ENCODE measurements at places on chromosomes 16 and 17. TPM values are rescaled to one million over a fixed set of nuclear protein-coding genes. Genes with fewer than 3 reads are reported as not detected.
A peak's percentile ranks its signal among the peaks of the same experiment; 100 is the strongest.

Gene NDE1
- polyA plus RNA-seq: 26.4 TPM

Gene CCDC102A
- 8.5 TPM for polyA plus RNA-seq

Gene VAT1L
- polyA plus RNA-seq: not detected

Gene CHST6
- 0.38 TPM for polyA plus RNA-seq

Gene CACNA1G
- polyA plus RNA-seq: 9.0 TPM

Gene FAM83G
- 19.8 TPM for polyA plus RNA-seq

DNA sequence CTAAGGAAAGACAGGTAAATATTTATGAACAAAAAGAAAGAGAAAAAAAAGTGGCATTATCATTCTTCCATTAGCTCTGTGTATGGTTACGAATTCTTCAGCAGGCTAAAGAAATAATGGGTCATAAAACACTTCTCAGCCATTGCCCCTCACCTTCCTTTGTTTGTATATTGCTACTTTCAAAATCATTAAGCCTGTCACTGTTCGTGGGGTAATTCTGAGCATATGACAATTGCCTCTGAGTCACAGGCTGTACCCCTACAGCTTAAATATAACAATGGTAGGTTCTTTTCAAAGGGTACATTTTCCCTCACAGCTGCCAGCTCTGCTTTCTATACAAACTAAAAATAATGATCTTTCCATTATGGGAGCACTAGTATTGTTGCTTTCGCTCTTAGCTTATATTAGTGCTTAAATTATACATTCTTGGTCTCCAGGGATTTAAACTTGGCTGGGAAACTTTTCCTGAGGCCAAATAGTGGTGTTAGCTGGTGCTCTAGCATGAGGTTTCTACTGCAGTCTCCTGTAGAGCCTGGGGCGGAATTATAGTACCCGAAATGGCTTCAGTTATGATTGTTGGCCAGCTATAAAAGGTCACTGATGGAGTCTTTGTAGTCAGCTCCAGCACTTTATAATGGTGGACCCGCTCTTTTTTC is 74.7 kb upstream of the CDH11 start:
- no peak for DNase-seq

DNA sequence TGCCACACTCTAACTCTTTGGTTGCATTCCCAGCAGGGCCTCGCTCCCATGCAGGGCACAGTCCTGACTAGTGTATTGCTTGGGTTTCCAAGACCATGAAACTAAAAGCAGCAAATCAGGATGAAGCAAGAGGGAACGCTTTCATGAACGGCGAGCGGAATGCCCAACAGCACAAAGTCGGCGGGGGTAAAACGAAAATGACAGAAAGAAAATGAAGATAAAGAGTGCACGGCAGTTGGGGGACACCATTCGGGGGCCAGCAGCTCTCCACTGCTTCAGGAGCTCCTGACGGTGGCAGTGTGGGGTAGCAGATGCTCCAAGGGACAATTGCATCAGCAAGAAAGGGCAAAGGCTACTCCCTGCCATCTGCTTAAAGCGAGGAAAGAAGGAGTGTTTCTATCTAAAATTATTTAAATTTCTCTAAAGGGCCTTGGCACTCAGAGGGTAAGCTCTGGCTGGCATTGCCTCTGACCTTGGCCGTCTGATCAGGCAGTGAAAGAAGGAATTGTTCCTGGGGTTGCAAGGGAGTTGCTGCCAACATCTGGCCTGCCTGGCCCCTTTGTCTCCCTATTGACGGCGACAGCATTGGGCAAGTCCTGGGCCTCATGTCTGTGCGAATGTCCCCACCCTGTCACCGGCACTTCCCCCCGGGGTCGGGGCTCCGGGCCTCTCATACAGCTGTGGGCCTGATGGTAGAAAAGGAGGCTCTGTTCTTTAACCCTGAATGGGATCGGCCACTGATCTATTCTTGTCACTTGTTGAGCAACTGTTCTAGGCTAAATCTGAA is 138.2 kb downstream of the CMIP start:
- DNase-seq: no peak

GRCh38 chr16:29991571-29991904 is 3.9 kb downstream of the HIRIP3 start:
- DNase-seq: no peak

DNA sequence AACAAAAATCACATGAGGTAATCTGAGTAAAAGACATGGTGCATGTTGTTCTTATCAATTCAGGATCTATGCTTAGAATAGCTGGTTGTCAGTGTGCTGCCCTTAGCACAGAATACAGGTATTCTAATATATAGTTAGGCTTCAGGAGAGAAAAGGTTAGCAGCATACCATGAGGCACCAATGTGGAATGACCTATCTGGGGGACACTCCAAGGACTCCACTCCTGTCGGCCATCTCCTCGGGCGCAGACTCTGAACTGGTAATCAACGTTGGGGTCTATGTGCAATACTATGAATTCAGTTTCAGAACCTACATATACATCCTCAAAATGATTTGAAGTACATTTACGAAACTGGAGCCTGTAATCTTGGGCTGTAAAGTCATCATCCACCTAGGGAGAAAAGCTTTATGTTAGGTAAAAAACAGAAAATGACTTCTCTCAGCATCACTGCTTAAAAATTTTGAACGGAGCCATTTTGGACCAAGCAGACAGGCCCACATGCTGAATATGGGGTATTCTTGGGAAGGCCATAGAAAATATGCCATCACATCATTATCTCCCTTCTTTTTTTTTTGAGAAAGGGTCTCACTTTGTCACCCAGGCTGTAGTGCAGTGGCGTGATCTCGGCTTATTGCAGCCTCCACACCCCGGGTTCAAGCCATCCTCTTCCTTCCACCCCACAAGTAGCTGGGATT is 31.1 kb downstream of the CRLF3 start:
- no peak for DNase-seq

- DNase-seq: peak; percentile 46
These were observed 45.4 kb upstream of the MYOCD start for GRCh38 chr17:12620200-12620720.

- DNase-seq: no peak
These were observed 73.2 kb downstream of the ZNF18 start for GRCh38 chr17:11924076-11924475.

- DNase-seq: no peak
These were observed 22.0 kb downstream of the FLYWCH1 start for GRCh38 chr16:2933701-2934100.

- DNase-seq: peak; percentile 66
These were observed 19.3 kb downstream of the ITGAL start for GRCh38 chr16:30491744-30492308.

- no peak for DNase-seq
These were observed 47.6 kb upstream of the PVALEF start for GRCh38 chr17:81117672-81118198.

- DNase-seq: peak; percentile 36
These were observed 23.1 kb downstream of the LITAFD start for GRCh38 chr16:8905168-8905762.

DNA sequence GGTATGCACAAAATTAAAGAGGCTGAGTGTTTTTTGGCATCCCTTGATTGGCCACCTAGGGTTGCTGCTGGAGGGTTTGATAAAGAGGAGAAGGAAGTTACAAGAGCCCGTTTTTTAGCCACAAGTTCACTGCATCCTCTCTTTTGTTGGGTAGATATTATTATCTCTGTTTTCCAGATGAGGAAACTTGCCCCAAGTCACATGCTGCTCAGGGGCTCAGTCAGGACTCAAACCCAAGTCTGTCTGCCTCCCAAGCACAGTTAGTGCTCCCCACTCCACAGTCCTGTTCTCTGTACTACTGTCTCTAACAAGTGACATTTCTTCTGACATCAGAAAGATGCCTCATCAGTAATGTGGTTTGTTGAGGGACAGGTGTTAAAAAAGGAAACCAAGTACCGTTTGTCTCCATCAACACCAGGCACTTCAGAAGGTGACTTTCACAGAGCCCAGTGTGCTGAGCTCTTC is 1.4 kb downstream of the NT5M start:
- DNase-seq: no peak

DNA sequence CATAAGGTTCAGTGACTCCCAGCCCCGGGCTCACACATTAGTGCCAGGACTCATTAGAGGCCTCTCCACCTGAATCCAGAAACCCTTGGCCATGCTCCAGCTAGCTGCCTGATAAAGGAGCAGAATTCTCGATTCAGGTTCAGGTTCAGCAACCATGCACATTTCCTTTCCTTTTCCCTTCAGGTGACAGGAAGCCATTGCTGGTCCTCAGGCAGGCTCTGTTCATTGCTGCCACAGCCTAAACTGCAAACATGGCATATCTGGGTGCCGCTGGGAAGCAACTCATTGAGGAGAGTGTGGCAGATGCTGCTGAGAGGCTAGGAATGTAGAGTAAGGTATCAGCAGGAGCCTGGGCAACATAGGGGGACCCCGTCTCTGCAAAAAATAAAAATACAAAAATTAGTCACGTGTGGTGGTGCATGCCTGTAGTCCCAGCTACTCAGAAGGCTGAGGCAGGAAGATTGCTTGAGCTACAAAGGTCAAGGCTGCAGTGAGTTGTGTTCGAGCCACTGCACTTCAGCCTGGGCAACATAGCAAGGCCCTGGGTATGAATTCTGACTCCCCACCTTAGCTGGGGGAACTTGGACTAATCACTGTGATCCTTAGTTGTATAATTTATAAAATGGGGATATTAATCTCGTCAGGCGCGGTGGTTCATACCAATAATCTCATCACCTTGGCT is 28.7 kb downstream of the ARL4D start:
- DNase-seq: no peak

DNA sequence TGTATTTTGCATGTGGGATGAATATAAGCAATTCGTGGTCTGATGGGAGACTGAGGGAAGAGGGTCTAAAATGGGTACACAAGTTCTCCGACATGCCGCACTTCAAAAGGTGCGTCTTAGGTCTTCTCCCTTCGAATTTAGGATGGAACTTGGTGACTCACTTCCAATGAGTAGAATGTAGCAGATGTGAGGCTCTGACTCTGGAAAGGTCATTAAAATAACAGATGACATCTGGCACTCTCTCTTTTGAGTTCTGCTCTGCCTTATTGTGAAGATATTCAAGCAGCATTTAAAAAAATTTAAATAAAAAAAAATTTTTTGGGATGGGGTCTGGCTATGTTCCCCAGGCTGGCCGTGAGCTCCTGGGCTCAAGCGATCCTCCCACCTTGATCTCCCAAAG is 92.7 kb downstream of the TMEM100 start:
- DNase-seq: no peak

GRCh38 chr16:3738128-3738527 is 20.8 kb upstream of the TRAP1 start:
- no peak for DNase-seq

GRCh38 chr17:47878203-47879027 is 17.6 kb upstream of the SP2 start:
- DNase-seq: no peak

DNA sequence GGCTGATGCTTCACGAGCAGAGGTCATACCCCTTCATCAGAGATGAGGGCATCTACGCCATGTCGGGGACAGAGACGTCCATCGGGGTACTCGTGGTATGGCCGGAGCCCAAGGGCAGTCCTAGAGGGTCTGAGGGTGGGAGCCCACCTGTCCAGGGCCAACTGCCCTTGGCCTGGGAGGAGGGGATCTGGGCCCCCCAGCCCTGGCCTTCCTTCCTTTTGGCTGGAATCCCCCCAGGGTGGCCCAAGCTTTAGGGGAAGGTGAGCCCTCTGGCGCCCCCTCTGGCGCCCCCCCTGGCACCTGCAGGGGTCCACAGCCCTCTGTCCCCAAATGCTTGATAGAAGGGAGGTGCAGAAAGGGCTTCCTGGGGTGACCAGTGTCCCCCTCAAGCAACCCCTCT is 69.3 kb downstream of the SCNN1B start:
- no peak for DNase-seq

- DNase-seq: peak; percentile 64
These were observed 30.3 kb upstream of the LRRC37A start for GRCh38 chr17:46264456-46265198.

DNA sequence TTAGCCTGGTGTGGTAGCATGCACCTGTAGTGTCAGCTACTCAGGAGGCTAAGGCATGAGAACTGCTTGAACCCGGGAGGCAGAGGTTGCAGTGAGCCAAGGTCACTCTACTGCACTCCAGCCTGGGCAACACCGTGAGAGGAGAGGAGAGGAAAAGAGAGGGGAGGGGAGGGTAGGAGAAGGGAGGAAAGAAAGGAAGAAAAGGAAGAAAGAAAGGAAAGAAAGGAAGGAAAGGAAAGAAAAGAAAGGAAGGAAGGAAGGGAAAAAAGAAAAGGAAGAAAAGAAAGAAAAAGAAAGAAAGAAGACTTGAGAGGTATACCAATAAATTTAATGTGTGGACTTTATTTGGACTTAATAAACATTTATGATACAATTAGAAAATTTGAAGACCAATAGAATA is 66.8 kb upstream of the FA2H start:
- DNase-seq: no peak

DNA sequence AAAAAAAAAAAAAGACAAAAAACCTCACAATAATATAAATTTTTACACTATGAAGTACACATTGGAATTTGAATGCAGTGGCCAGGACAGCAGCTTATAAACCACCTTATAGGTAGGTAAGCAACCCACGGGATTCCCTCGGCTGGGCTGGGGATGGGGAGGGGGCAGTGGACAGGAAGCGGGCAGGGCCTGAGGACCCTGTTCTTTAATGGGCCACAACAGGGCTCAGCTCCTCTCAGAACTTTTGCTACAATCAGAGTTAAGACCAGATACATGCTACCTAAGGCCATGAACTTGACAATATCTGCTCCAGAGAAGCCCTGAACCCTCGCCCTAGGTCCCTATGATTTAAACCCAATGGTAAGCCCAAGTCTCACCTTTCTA is 25.1 kb downstream of the STAT5A start:
- DNase-seq: no peak

DNA sequence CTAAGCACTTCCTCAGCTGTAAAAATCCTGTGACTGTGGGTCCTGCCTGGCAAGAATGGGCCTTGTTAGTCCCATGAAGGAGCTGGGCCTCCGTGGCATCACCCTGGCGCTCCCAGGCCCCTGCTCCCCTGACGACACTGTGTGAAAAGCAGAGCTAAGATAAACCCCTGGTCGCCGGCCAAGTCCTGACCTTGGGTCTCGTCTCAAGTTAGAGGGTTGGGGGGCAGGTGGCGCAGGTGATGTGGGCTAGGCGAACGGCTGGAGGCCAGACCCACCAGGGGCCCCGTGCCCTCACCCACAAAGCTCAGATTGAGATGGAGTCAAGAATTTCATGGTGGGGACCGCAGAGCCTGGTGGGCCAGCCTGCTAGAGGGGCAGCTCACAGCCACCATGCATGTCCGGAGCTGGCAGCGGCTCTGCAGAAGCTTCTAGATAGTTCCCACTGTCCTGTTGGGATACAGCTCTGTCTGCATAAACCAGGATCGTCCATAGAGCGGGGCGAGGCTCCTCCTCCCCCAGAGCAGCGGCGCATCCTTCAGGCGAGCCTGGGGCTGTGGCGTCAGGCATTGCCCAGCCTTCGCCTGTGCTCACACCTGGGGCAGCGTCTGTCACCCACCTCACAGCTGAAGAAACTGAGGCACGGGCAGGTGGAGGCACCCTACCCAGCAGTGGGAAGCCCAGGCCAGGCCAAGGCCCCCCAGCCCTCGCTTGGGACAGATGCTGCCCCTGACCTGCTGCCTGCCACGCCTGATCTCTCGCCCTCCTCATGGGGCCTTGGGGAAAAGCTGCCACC is 12.0 kb downstream of the CYBC1 start:
- DNase-seq: no peak

DNA sequence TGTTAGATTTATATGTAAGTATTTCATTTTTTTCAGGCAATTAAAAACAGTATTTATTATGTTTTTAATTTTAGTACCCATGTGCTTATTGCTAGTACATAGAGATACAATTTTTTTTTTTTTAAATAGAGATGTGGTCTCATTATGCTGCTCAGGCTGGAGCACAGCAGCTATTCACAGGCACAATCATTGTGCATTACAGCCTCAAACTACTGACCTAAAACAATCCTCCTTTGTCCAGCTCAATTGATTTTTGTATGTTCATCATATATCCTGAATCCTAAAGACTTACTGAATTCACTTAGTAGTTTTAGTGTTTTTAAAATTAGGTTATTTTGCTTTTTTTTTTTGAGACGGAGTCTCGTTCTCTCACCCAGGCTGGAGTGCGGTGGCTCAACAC is 26.3 kb downstream of the SPECC1 start:
- DNase-seq: no peak

All from A549 (cell line).